ENCODE measurements at places on chromosomes 1 and 21.
A peak's percentile ranks its signal among the peaks of the same experiment; 100 is the strongest.

- no peak for DNase-seq
Observed at GRCh38 chr1:43144237-43144636, 27.9 kb downstream of the EBNA1BP2 start.

GRCh38 chr1:234140388-234140787 is 232.9 kb upstream of the COA6 start:
- no peak for DNase-seq

DNA sequence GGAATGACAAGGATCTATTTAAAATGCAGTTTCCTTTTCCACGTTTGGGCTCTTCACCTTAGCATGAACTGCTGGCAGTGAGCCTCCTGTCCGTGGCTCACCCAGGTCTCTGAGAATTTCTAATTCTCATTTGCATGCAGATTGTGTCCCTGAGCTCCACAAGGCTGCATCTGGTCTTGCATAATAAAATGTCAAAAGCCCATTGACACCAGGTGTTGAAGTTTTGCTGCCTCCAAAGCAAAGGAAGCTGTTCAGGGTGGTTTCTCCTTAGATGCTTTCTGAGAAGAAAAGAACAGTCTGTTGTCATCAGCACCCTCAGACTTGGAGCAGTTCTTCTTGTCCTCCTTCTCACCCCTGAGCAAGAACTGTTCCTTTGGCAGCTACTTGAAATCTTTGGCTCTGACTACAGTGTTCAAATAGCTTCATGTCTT is 433.1 kb upstream of the KAZN start:
- DNase-seq, result no peak

GRCh38 chr1:158199849-158200248 is 19.2 kb downstream of the CD1D start:
- DNase-seq, result no peak

GRCh38 chr1:80657707-80658106 is 1143.0 kb upstream of the ADGRL2 start:
- no peak for DNase-seq

DNA sequence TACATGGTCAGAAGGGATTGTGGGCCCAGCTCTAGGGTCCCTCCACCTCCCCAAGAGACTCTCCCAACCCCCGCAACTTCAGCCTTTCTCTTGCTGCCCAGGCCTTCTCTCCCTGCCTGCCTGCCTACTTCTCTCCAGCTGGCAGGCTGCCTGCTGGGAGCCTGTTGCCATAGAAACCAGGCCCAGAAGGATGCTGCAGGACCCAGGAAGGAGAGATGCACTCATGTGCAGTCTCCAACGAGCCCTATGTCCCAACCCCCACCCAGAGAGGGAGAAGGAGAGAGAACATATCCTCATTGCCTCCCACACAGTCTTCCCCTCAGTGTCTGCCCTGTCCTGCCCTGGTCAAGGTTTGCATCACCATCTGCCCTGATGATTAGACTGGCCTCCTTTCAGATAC is 10.8 kb upstream of the SMIM12 start:
- DNase-seq, result no peak

DNA sequence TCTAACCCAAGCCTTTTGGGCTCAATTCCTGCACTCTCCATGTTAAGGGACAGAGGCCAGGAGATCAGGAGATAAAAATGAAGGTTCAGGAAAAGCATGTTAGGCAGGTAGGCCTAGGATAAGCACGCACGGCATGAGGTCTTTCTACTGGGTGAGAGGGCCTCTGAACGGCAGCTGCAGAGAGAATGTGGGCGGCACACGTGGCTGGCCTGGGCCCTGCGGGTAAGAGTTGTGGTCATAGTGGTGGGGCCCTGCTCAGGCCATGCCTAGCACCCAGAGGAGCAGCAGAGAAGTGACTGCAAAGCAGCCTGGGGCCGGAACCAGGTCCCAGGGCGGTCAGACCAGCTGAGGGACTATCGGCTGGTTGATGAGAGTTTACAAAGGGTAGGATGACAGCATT is 7.5 kb upstream of the FOXO6 start:
- peak; percentile 57 for DNase-seq

DNA sequence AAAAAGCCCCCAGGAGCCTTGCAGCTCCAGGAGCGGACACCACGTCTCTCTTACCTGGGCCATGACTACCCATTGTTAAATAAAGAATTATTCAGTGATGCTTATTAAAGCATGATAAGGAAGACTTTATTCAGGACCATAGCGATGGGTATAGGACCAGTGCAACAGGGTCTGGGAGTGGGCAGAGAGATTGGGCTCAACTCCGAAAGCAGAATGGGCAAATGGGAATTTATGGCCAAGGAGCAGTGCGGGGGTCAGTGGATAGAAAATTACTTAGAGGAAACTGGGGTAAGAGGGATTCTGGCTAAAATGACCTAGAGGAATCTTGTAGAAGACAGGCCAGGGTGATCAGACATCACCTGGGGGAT is 580 bp upstream of the ATP5PO start:
- no peak for DNase-seq

DNA sequence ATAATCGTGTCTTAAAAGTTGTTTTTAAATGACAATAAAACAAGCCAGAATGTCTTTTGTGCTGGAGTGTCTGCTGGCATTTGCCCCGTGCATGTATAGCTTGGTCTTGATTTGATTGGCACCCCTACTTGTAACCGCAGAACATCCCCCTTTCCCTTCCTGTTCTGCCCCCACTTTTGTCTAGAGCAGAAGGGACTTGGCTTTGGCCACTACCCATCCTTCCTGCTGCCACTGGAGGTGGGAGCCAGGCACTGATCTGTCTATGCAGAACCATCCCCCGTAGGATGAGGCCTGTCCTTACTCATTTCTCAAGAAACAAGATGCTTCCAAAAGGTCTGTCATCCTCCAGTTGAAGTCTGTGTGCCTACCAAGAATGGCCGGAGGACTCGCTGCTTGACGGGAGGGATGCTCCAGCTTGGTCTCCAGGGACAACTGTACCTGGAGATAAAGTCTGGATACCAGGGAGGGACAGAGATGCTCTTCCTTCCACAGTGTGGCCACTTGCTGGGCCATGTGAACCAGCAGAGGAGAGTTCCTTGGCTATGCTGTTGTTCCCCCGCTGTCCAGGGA is 1.1 kb upstream of the SLC27A3 start:
- DNase-seq, result no peak

DNA sequence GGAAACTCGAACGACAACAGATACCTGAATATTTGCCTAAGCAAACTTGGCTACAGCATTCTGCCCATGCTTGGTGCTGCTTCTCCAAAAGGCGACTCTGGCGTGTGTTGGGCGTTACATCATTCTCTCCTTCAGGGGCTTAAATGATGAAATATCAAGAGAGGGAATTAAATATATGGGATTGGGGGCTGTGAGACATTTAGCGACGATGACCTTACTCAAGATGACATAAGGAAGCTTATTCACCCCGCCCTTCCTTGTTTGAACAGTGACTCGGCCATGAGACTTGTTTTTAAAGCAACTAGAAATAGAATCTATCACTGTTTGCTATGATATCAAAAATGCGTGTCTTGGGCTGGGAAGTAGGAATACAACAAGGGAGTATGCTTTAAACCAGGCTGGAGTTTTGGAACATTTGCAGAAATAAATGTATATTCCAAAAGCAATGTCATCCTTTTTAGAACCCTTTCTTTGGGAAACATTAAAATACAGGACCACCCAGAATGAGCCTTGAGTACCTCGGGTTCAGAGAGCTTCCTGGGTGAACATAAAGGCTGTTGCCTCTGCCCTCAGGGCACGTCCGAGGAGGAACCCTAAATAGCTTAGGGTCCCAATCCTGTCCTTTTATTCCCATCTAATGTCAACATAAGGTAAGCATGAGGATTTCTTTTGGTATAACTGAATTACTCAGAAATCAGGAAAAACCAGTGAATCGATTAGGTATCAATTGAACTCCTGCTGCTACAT is 123.3 kb upstream of the SLC45A1 start:
- DNase-seq, result no peak

- DNase-seq, result no peak
Observed at GRCh38 chr1:34777519-34778321, 3.3 kb upstream of the GJB3 start.

DNA sequence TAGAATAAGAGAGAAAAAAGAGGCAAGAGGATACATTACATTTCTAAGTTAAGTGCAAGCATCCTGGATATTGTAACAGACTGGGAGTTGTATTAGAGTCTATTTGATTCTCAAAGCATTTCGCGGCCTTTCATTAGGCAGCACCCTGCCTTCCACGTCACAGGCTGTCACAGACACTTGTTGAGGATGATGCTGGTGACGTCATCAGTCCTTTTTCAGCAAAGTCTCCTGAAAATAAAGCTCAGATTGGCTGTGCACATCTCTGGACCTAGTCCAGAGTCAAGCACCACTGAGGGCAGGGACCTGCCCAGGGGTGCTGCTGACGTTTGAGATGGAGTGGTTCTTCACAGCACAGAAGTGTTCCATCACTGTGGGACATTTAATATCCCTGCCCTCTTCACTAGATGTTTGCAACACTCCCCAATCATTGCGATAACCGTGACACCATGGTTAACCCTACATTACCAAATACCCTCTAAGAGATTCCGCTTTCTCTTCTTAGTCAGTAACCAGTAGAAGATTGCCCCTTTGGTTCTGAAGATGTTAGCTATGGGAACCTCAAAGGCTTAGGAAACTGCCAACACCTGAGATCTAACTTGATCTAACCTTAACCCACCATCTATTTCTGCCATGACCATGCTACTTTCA is 72.7 kb upstream of the F3 start:
- no peak for DNase-seq

DNA sequence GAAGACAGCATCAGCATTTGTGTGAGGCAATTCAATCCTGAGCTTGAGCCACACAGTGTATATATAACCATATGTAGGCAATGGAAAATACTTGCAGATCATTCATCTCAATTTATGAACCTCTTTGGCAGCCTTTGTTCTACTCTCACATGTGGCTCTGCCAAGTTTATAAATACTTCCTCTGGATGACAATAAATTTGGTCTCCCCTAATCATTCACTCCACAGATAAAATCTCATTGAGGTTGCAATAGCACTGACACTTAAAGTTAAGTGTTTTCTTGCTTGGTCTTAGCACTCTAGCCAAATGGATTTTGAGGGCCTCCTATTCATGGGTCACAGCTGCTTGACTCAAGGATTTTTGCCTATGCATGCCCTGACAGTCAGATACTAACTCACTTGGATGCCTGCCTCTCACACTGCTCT is 136.6 kb upstream of the VANGL1 start:
- DNase-seq, result no peak

- no peak for DNase-seq
Observed at GRCh38 chr1:10680487-10680886, 116.0 kb downstream of the CASZ1 start.

GRCh38 chr1:170853302-170853701 is 82.0 kb upstream of the MROH9 start:
- no peak for DNase-seq

- DNase-seq, result no peak
Observed at GRCh38 chr1:119327094-119327449, 41.5 kb upstream of the HAO2 start.

GRCh38 chr1:30416221-30416820 is 307.1 kb downstream of the MATN1 start:
- DNase-seq, result peak; percentile 41

- DNase-seq, result no peak
Observed at GRCh38 chr1:210796421-210796820, 337.5 kb downstream of the KCNH1 start.

GRCh38 chr1:43354936-43355335 is 3.8 kb upstream of the CDC20 start:
- no peak for DNase-seq

DNA sequence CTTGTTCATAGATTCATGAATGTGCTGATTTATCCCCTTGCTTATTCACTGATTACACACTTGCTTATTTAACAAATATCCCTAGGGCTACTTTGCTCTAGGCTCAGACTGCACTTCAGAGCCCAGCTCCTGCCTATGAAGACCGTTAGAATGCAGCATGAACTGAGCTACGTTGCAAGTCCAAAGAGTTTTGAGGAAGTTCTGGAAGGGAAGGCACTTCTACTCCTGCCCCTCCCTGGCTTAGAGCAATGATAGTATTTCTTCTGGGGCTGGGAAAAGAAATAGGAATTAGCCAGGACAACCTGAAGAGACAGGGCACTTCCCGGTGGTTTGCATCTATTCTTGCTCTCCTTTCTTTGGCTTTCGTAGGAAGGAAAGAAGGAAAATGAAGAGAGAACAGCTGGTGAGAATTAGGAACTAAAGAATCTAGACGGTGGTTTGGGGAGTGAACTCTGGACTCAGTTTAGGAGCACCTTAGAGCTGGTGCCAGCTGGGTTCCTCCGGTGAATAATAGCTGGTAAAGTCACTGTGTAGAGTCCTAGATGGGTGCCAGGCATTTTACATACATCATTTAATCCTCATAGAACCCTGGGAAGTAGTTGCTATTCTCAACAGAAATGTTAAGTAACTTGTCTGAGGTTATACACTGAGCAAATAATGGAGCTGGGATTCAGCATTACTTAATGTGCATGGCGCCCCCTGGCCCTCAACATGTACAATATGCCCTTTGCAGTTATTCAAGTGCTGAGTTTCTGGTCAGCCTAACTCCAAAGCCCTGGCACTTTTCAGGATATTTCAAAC is 65.9 kb downstream of the NDUFS5 start:
- DNase-seq, result no peak

DNA sequence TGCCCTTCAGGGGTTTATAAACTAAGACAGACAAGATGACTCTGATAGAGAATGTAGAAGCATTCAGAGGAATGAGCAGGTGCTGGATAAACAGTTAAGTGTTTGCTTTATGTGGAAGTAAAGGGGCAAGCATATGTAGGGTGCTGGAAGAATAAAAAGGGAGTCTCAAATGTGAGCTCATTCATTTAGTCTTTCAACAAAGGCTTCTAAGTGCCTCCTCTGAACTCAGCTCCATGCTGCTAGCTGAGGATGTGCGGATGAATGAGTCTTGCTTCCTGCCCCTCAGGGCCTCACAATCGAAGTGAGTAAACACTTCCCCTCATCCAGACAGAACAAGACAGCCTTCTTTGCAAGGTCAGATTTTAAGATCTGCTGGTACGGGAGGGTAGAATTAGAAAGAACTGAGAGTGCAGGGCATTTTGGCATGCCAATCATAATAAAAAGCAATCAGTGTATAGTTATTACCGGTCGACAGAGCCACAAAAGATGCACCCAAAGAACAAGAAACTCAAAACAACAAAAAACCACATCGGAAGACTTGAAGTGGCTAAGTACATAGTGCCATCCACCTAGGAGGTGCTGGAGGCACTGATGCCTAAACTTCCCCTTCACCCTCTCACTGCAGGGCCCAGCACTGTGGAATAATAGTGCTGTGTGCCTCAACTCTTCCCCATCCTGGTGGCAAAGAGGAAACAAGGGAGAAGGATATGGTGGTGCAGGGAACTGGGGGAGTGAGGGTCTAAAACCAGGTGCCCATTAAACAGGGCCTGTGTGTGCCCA is 69.8 kb downstream of the TNR start:
- DNase-seq, result no peak
